Astrocyte (in vitro differentiated cells and primary cell): ENCODE measurements at places on chromosomes 3 and 15. TPM values are rescaled to one million over a fixed set of nuclear protein-coding genes. Genes with fewer than 3 reads are reported as not detected.
A peak's percentile ranks its signal among the peaks of the same experiment; 100 is the strongest.

Gene COL8A1
- total RNA-seq: 118 and 123 TPM in 2 replicates

GRCh38 chr15:76575274-76575673 is 238.7 kb downstream of the ISL2 start:
- no peak overlapping the region for H3K27ac ChIP-seq
- no peak overlapping the region for H3K4me3 ChIP-seq
- DNase-seq: peak; percentile 39
- H3K36me3 ChIP-seq: no peaks in the 10 kb centered on the region

GRCh38 chr3:140599009-140599408 is 78.9 kb upstream of the TRIM42 start:
- no peaks in the 10 kb centered on the region for H3K36me3 ChIP-seq
- H3K27me3 ChIP-seq: no peaks in the 10 kb centered on the region
- H3K4me1 ChIP-seq: no peaks in the 10 kb centered on the region
- no peak overlapping the region for H3K27ac ChIP-seq
- H3K4me3 ChIP-seq: no peak overlapping the region
- DNase-seq: no peak

DNA sequence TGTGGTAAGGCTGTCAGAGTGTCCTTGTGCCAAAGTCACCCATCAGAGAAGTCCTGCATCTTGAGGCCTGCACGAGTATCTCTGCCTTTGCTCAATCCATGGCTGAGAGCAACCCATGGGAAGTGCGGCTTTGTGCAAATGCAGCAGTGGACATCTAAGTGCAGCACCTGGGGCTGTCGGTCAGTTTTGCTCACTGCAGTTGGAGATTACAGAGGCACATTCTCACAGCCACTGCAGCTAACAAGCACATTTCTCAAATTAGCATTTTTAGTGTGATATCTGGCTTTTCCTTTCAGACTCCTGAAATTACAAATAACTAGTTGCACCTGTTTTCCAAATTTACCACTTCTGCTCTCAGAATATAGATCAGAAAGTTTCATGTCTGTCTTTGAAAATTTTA is 81.5 kb upstream of the DAZL start:
- H3K4me3 ChIP-seq: no peak overlapping the region
- peaks cover 4% of the 10 kb centered on the region for H3K27me3 ChIP-seq
- H3K27ac ChIP-seq: no peak overlapping the region
- no peaks in the 10 kb centered on the region for H3K4me1 ChIP-seq
- no peaks in the 10 kb centered on the region for H3K36me3 ChIP-seq

Gene RETNLB
- total RNA-seq: not detected in 2 replicates

DNA sequence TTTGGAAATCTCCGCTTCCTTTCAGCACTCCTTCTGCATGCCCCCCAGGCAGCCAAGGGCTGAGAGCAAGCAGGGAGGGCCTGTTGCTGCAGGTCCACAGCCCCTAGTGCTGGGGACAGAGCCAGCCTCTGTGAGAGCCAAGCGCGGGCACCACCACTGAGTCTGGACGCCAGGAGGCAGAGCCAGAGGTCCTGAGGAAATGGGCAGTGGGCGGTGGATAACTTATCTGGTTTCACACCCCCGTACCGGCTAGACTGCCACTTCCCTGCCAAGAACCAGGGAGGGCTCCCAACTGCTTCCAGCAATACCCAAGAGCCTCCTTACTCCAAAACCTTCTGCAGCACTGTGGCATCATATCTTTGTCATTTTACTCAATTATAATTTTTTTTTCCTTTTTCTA is 141.6 kb upstream of the IGF1R start:
- no peaks in the 10 kb centered on the region for H3K4me1 ChIP-seq
- DNase-seq: no peak
- no peak overlapping the region for H3K27ac ChIP-seq
- H3K36me3 ChIP-seq: no peaks in the 10 kb centered on the region
- peaks cover 8% of the 10 kb centered on the region for H3K27me3 ChIP-seq

Gene CD200R1
- 0.39 and 0.67 TPM in 2 replicates for total RNA-seq

DNA sequence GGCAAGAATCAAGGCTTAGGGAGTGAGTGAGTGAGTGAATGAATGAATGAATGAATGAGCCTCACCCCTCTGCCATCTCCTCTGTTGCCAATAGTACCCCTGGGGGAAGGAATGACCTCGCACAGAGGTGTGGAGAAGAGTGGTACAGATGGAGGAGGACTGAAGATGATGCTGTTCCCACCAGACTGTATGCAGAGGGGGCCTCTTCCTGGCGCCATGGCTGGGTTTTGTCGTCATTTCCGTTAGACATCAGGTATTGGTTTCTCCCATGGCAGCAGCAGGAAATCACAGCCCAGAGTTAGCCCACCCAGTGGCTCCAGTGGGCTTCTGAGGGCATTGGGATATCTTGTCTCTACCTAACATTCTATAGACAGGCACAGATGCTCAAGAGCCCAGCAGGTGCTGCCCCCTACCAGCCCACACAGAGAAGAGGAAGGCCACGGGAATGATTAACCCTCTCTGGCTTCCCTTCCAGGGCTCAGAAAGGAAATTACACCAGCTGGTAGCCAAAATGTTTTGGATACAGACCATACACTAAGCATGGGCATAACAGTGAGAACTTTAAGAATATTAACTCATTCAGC is 109.8 kb upstream of the SLC6A11 start:
- no peak for DNase-seq
- H3K36me3 ChIP-seq: no peaks in the 10 kb centered on the region

DNA sequence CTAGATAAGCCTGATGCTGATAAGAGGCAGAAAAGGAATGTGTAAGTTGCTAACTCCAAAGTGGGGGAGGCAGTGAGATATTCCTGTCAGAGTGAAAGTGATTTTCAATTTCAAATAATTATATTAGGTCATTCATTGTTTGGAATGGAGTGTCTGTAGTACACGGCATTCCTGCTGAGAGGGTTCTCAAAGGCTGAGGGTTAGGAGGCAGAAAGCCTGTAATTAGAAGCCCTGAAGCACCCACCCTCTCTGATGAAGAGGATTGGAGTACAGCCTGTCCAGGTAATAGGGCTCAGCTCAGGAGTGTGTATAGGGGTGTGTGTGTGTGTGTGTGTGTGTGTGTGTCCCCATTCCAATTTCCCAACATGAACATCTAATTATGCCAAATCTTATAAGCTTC is 486.8 kb downstream of the MAGI1 start:
- DNase-seq: no peak
- no peak overlapping the region for H3K4me3 ChIP-seq
- H3K27ac ChIP-seq: no peak overlapping the region
- no peaks in the 10 kb centered on the region for H3K4me1 ChIP-seq
- H3K27me3 ChIP-seq: no peaks in the 10 kb centered on the region
- H3K36me3 ChIP-seq: no peaks in the 10 kb centered on the region

Gene ANKRD34C
- 0.05 TPM in 1 of 2 replicates, not detected in the other for total RNA-seq

DNA sequence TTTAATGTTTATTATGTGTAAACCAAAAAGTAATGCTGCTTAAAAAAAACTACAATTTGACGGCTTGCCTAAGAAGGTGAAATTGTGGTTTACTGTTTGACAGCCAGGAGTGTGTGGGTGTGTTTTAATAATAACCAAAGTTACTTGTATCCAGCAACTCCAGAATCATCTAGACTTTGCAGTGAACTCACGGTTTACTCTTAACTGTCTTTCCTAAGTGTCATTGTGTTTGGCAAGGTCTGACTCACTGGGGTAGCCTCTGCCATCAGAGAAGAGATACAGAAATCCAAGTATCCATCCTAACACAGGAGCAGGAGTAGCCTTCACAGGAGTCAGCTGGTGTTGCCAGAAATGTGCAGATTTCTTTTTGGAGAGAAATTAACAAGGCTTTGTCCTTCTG is 151.1 kb downstream of the CTNNB1 start:
- H3K27me3 ChIP-seq: peaks cover 2% of the 10 kb centered on the region
- H3K27ac ChIP-seq: no peak overlapping the region
- peak; percentile 55 for DNase-seq
- no peak overlapping the region for H3K4me3 ChIP-seq

DNA sequence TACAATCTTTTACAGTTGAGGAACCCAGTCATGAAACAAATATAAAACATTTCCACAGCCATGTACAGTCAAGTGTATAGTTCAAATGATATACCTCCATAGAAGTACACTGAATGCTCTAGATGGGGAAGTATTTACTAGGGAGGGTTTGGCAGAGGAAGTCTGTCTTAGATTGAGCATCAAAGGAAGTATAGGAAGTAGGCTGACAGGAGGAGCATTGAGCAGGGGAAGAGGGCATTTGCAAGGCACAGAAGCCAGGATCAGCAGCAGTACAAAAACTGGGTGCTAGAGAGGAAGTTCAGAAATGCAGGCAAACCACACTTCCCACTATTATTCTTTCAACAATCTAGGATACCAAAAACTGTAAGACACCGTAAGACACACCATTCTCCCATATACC is 122.6 kb downstream of the ANO10 start:
- H3K4me3 ChIP-seq: no peak overlapping the region
- peaks cover 8% of the 10 kb centered on the region for H3K4me1 ChIP-seq
- H3K36me3 ChIP-seq: no peaks in the 10 kb centered on the region
- DNase-seq: no peak
- no peaks in the 10 kb centered on the region for H3K27me3 ChIP-seq
- no peak overlapping the region for H3K27ac ChIP-seq

Gene GOLGA8M
- 1.5 and 1.6 TPM in 2 replicates for total RNA-seq

- no peak overlapping the region for H3K4me3 ChIP-seq
- H3K4me1 ChIP-seq: peaks cover 4% of the 10 kb centered on the region
- H3K27me3 ChIP-seq: peaks cover 29% of the 10 kb centered on the region
- no peaks in the 10 kb centered on the region for H3K36me3 ChIP-seq
- no peak overlapping the region for H3K27ac ChIP-seq
These were observed 3.0 kb downstream of the RAB6B start for GRCh38 chr3:133892541-133893231.

Gene ADAMTSL3
- total RNA-seq: 2.4 and 3.0 TPM in 2 replicates

Gene TIGIT
- total RNA-seq: not detected in 2 replicates

GRCh38 chr3:100760377-100760776 is 51.1 kb downstream of the TFG start:
- H3K27ac ChIP-seq: no peak overlapping the region
- no peak overlapping the region for H3K4me3 ChIP-seq
- no peak for DNase-seq
- no peaks in the 10 kb centered on the region for H3K36me3 ChIP-seq
- H3K27me3 ChIP-seq: no peaks in the 10 kb centered on the region

DNA sequence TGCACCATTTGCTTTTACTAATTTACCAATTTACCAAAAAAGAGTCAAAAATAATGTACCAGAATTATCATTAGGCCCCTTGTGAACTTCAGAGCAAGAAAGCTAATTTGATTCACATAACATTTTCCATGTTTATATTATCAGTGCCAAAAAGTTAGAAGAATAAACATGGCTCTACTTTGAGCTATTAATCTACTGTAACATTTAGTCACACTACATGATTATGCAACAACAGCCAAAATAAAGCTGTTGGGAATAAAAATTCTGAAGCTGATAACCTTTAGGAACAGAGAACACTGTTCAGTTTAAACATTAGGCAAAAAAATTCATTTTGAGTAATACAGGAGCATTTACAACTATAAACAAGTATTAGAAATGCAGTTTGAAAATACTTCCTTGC is 63.6 kb downstream of the PROS1 start:
- peak; percentile 2 for DNase-seq
- H3K4me3 ChIP-seq: no peak overlapping the region
- no peak overlapping the region for H3K27ac ChIP-seq
- no peaks in the 10 kb centered on the region for H3K4me1 ChIP-seq
- H3K36me3 ChIP-seq: no peaks in the 10 kb centered on the region

DNA sequence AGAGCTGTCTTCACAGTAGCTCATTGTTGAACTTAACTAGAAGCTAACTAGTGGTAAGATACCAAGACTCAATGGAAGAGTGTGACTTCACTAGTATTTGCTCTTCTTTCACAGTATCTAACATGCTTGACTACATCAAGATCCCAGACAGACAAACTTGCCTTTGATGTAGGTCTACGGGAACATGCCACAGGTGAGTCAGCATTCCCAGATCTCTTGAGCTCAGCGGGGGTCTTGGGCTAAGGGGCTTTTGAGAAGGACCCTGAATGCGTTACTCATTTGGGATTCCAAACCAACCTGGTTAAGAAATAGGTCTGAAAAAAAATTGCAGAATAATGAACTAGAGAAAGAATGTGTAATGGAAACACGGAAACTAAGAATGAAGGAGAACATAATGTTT is 222.4 kb downstream of the RYR3 start:
- H3K27ac ChIP-seq: no peak overlapping the region
- no peaks in the 10 kb centered on the region for H3K27me3 ChIP-seq
- H3K4me1 ChIP-seq: no peaks in the 10 kb centered on the region
- H3K4me3 ChIP-seq: no peak overlapping the region
- H3K36me3 ChIP-seq: no peaks in the 10 kb centered on the region
- DNase-seq: no peak

DNA sequence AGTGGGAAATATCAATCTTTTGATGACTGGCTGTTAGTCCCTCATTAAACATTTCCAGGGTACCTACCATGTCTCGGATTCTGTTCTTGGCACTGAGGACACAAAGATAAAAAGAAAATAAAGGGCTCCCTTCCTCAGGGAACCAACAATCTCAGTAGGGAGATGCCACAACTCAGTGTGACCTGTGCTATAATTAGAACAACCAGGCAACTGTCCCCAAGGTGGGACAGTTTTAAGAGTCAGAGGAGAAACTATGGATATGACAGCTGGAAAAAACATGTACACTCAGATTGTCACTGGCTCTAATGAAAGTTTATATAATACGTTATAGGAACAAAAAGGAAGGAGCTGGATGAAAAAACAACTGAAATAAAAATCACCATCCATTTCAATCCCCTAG is 23.3 kb upstream of the CMTM8 start:
- no peaks in the 10 kb centered on the region for H3K4me1 ChIP-seq
- no peaks in the 10 kb centered on the region for H3K27me3 ChIP-seq
- H3K4me3 ChIP-seq: no peak overlapping the region
- no peaks in the 10 kb centered on the region for H3K36me3 ChIP-seq
- DNase-seq: no peak

GRCh38 chr3:30333903-30334302 is 272.5 kb upstream of the TGFBR2 start:
- H3K4me3 ChIP-seq: no peak overlapping the region
- no peak overlapping the region for H3K27ac ChIP-seq
- no peaks in the 10 kb centered on the region for H3K36me3 ChIP-seq

DNA sequence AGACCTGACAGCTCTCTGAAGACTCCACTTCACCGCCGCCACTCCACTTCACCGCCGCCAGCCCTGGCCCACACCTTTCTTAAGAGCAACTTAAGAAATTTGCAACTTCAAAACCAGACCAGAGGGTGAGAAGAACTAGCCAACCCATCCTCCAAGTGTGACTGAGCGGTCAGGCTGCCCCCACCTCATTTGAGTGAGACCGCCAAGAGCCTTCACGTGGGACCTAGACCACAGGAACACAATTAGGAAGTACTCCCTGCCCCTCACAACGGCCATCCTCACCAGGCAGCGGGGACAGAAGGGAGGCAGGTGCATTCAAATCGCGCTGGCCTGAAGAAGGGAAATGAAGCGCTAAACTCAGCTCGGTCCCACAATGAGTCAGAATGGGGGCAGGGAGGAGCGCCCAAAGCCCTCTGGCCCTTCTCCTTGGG is 156.8 kb upstream of the BCL6 start:
- peaks cover 3% of the 10 kb centered on the region for H3K27me3 ChIP-seq
- no peak for DNase-seq
- H3K4me3 ChIP-seq: no peak overlapping the region
- no peaks in the 10 kb centered on the region for H3K36me3 ChIP-seq
- H3K27ac ChIP-seq: no peak overlapping the region
